ENCODE measurements at places on chromosomes 5 and 9.

DNA sequence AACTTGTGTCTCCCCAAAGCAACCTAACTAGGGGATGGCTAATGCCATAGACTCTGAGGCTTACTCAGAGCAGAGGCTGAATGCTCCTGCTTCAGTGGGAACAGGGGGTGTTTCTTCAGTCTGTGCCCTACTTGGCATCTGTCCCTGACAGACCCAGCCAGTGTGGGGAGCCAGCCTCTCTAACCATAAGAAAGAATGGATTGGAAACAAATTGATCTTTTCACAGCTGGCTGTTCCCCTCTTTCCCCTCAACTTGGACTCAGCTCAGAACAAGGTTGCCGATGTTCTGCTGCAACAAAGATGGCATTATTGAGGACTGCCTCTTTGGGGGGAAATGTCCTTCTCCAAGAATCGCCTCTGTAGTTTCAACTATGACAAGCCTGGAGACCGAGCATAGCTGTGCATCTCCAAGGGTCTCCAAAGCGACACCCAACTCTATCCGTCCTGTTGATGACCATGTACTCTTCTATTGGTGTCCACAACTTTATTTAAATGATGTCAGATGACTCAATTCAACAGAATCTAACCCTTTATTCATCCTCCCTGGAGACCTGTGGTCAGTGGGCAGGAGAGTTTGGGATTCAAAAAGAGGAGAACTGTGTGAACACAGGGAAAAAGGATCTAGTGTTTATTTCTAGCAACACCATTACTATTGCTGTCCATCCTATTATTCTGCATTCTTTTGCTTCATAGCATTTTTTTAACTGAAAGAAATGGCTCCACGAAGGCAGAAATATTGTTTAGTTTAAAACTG lies 24.7 kb upstream of the TNC start:
- DNase-seq, result no peak

DNA sequence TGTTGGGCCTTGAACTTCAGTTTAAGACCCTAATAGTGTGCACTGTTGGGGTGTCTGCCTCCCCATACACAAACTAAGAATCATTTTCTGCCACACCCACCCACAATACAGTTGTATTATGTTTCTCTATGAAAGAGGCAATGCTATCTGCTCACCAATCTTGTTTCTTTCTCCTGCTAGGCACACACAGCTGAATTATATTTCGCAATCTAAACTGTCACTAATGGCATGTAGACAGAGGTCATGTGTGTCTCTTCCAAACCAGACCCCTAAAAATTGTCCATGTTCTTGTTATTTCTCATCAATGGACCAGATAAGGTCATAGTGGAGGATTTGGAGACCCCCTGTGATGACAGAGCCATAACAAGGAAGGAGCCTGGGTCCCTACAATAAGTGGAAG lies 57.3 kb downstream of the RIGI start:
- no peak for DNase-seq

- DNase-seq, result no peak
Observed at GRCh38 chr5:180069589-180070247, 1.8 kb downstream of the RNF130 start.

DNA sequence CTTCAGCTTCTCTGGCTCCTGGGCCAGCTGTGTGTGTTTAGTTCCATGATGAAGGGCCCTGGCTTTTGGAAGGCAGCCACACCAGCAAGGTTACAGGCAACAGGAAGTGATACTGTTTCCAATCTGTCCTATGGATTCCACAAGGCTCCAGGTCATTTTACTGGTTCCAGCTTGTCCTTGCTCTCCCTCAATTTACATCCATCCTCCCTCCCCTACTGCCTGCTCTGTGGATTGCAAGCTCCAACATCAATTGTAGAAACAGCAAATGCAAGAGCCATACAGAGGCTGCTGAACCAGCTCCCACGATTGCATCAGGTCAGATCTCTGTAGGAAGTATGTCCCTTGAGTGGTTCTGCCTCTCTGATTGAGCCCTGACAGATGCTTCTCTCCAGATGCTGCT lies 409.8 kb downstream of the NTRK2 start:
- no peak for DNase-seq

DNA sequence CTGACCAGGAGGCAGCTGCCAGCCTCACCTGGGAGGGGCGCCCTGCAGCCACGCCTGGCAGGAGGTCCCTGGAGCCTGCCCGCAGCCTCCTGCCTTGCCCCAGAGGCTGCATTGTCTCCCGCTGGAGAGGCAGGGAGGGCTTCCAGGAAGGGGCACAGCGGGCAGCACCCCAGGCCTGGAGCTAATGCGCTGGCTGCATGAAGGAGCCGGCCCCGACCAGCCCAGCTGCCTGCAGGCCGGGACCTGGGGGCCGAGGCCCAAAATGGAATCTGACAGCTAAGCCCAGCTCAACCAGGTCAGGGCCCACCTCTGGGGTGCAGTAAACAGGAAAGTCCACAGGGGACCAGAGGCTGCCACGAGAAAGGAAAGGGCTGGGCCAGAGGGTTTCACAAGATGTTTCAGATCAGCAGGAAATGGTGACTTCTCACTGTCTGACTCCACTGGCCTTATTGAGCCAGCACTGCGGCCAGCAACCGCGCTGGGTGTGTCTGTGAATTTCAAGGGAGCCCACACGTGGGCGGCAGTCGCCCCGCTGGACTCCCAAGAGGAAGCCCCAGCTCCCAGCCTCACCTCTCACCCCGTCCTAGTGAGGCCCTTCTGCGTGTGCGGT lies 18.6 kb upstream of the NOTCH1 start:
- no peak for DNase-seq

DNA sequence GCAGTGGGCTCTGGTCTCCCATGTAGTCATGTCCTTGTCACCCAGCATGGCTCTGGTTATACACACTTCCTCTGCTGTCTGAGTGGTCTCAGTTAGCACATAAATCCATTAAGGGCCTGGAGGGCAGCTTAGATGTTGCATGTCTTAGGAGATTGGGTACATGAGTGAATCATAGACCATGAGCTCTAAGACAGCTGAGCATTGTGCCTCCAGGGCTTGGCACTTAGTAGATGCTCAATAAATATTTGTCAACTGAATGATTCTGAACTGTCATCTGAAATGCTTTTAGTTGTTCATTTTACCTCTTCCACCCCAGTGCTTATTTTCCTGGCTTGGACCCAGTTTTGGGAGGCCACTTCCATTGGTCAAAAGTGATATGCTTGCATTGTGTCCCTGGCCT lies 135.6 kb downstream of the BOD1 start:
- DNase-seq, result no peak

- DNase-seq, result no peak
Observed at GRCh38 chr9:27393054-27393846, 96.3 kb upstream of the EQTN start.

DNA sequence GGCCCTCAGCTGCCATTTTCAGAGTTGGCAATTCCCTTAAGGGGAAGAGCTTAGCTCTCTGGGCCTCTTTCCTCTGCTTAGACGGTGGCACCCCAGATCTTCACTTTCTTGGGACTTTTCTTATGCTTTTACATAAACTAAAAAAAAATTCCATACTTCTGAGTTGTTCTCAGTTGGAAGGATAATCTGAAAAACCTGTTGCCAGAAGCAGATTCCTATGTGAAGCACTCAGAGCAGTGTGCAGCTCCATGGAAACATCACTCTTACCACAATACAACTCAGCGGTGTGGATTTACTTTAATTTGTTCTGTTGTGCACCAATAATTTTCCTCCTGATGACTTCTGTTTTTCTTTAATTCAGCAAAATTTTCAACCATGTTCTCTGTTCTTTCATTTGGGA lies 44.1 kb upstream of the MROH2B start:
- DNase-seq, result no peak

GRCh38 chr9:102506406-102506805 lies 488.7 kb upstream of the CYLC2 start:
- no peak for DNase-seq

DNA sequence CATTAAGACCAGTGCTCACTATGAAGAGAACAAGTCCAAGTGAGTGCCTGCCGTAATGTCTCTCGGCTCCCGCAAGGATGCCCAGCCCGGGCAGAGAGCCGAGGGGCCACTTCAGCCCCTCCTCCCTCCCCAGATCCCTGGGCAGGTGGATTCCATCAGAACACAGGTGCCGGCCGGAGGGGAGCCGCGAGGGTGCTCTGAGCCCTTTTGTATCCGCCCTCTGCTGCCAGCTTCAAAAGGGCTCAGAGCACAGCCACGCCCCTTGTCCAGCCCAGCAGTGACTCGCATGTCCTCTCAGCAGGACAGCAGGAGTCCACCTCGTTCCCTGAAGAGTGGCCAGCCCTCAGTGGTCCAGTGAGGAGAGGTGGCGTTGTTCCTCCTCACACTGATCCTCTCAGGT lies 43.9 kb downstream of the CYFIP2 start:
- DNase-seq, result no peak

GRCh38 chr9:113601656-113602055 lies 138.1 kb downstream of the RGS3 start:
- no peak for DNase-seq

GRCh38 chr5:156595132-156595787 lies 254.8 kb upstream of the PPP1R2B start:
- DNase-seq, result no peak

- no peak for DNase-seq
Observed at GRCh38 chr5:139103762-139104161, 94.4 kb downstream of the SIL1 start.

DNA sequence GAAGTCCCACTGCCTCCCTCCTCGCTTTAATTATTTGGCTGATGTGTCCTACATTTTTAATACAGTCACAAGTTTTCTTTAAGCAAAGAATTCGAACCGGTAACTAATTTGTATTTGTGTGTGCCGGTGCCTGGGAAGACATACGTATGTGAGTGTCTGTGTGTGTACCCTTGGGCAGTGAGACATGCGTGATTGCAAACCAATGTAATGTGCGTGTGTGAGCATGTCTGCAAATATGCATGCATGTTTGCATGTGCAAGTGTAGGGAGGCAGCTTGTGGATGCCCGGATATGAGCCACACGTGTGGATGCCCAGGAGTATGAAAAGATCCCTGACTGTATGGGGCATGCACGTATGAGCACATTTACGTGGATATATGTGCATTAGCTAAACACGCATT lies 44.4 kb upstream of the NEK6 start:
- DNase-seq, result no peak

GRCh38 chr9:128494108-128494745 lies 10.3 kb upstream of the GLE1 start:
- no peak for DNase-seq

DNA sequence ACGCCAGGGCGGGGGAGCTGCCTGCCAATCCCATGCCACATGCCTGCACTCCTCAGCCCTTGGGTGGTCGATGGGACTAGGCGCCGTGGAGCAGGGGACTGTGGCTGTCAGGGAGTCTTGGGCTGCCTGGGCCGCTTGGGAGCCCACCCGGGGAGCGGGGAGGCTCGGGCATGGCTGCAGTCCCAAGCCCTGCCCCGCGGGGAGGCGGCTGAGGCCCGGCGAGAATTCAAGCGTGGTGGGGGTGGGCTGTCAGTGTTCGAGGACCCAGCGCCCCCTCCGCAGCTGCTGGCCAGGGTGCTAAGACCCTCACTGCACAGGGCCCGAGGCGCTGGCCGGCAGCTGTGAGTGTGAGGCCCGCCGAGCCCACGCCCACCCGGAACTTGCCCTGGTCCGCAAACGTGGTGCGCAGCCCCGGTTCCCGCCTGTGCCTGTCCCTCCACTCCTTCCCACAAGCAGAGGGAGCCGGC lies 83.2 kb upstream of the DMRTA1 start:
- DNase-seq, result no peak

- no peak for DNase-seq
Observed at GRCh38 chr5:41508186-41508585, 2.2 kb downstream of the PLCXD3 start.

DNA sequence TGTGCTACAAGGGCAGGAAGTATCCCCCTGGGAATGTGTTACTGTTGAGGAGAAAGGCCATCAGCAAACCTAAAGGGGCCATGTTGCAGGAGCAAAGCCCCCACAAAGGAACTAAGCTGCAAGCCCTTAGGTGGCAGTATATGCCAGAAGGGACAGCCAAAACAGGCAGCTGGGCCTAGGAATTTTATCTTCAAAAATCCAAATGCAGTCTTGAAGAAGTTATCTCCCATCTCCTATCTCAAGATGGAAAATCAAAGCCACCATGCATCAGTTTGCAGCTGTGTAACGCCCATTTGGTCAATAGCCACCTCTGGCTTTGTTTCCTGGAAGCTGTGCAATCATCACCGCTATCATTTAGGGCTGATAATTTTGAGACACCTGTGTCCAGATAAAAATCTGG lies 400.3 kb downstream of the ARHGEF28 start:
- DNase-seq, result no peak

DNA sequence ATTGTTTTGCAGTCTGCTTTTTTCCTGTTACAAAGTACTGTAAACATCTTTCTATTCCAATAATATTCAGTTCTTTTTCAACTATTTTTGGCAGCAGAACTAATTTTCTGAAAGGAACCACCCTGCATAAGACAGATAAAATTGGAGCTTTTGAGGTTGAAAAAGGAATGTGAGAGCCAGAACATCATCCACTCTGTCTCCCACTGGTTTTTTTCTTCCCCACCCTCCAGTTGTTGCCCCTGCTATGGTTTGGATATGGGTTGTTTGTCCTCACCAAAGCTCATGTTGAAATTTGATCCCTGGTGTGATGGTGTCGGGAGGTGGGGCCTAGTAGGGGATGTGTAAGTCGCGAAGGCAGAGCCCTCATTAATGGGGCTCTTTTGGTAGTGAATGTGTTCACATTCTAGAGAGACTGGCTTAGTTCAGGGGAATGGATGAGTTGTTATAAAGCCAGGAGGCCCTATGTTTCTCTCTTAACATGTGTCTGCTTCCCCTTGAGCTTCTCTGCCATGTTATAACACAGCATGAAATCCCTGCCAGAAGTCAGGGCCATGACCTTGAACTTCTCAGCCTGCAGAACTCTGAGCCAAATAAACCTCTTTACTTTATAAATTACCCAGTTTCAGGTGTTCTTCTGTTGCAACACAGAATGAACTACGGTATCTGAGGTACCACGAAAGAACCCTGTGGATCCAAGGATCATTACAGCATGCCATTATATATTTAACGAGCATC lies 34.8 kb upstream of the MAST4 start:
- DNase-seq, result no peak

DNA sequence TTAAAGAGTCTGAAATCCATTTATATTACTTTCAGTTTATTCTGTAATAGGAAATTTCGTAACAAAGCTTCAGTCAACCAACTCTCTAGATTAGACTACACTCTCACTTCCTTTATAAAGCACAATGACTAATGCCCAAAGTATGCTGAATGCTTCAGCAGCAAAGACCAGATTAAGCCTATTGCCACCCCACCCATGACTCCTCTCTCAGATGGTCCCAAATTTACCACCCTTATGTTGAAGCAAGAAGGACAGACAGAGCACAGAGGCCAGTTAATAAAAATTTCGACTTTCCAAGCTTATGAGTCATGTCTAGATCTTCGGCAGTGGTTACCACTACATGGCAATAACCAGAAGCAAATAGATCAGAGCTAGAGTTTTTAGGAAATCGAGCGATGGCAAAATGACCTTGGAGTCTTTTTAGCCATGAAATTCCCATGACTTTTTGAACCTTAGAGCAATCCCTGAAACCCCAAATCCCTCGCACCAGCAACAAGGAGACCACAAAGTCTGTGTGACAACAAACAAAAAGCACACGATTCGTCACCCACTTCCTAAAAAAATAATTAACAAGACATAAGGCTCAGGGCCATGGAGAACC lies 287.8 kb upstream of the RASA1 start:
- DNase-seq, result no peak
